Mammary epithelial cell (primary cell): ENCODE measurements at places on chromosomes 11 and 22.
A peak's percentile ranks its signal among the peaks of the same experiment; 100 is the strongest.

- no peak for DNase-seq
Measured at GRCh38 chr11:2801711-2802388, 83.7 kb downstream of the CDKN1C start.

- DNase-seq = peak; percentile 41
Measured at GRCh38 chr11:121194731-121195596, 93.9 kb downstream of the TECTA start.

DNA sequence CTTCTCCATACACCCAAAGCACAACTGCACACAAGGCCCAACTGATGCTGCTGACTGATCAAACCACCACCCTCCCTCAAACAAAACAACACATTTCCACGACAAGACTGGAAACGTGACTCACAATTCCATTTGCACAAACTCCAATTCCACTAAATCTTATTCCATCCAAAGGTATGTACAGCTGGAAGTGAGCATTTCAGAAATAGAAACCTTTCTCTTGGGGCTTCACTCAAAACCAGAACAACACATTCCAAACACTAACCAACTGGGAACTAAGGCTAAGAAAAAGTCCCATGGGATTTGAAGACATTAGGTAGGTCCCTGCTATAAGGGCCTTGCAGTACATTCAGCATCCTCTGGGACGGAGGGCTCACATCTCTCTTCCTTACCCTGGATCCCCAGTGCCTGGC lies 19.6 kb downstream of the MORC2 start:
- peak; percentile 6 for DNase-seq

DNA sequence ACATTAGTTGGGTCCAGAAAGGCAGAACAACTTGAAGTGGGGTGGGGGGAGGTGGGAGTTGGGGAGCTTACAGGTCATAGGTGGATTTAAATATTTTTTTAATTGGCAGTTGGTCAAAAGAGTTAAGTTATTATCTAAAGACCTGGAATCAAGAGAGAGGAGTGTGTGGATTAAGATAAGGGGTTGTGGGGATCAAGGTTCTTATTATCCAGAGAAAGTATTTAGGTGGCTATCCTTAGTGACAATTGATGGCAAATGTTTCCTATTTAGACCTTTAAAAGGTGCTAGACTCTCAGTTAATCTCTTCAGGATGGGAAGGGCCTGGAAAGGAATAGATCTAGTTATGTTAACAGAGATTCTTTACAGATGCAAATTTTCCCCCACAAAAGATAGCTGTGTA lies 120.7 kb upstream of the OR9Q1 start:
- DNase-seq = no peak

- no peak for DNase-seq
Measured at GRCh38 chr11:37972691-37973090, 1374.7 kb upstream of the RAG2 start.

- DNase-seq = no peak
Measured at GRCh38 chr11:117081908-117082307, 16.3 kb downstream of the SIK3 start.

- DNase-seq = peak; percentile 82
Measured at GRCh38 chr11:85725510-85726258, 39.7 kb upstream of the CCDC89 start.

- DNase-seq = no peak
Measured at GRCh38 chr11:132028380-132029240, 658.2 kb downstream of the NTM start.

- DNase-seq = no peak
Measured at GRCh38 chr11:45482331-45482730, 183.1 kb downstream of the CHST1 start.

DNA sequence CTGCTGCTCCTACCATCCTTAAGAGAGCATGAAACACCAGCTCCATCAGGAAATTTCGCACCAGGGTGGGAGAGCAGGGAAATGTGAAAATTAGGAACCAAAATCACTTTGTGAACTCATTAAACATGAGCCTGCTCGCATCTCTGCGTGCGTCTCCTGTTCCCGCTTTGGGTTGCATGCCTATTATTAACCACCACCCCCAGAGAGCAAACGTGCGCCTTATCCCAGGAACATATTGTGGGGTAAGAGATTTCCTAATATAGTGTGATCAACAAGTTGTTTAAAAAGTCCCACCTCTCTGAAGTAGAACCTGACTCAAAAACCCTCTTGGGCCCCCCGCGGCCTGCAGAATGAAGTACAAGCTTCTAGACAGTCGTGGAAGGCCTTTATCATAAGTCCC lies 115.0 kb downstream of the TENM4 start:
- DNase-seq = no peak

- peak; percentile 9 for DNase-seq
Measured at GRCh38 chr11:78313898-78314297, 103.7 kb downstream of the GAB2 start.

DNA sequence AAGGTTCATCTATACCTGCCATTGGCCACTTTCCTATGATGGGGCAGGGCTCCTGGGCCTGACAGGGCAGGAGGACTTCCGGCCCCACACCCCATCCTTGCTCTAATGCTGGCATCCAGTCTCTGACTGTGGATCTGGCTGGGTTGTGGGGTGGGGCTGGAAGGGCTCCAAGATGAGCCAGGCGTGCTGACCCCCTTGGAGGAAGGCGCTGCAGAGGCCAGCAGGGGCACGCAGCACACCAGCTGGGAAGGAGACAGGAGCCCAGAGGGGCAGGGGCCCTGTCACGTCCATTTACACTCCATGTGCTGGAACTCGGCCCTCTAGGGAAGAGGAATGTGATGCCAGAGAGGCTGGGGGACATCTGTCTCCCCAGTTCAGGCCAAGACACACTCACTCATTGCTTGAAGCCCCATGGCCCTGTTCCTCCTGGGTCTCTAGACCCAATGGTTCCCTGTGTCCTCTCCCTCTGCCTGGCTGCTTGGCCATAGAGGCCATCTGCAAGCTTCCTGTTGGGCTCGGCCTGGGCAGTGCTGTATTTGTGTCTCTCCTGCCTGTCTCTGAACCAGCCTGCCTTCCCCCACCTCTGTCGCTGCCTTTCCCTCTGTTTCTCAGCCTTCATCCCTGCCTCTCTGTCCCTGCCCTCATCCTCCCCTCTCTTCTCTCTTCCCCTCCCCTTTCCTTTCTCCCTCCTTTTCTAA lies 67.5 kb upstream of the NECTIN1 start:
- no peak for DNase-seq

GRCh38 chr22:49066619-49067018 lies 761.1 kb downstream of the BRD1 start:
- DNase-seq = no peak

DNA sequence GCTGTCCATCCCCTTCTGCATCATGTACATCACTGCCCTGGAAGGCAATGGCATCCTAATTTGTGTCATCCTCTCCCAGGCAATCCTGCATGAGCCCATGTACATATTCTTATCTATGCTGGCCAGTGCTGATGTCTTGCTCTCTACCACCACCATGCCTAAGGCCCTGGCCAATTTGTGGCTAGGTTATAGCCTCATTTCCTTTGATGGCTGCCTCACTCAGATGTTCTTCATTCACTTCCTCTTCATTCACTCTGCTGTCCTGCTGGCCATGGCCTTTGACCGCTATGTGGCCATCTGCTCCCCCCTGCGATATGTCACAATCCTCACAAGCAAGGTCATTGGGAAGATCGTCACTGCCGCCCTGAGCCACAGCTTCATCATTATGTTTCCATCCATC lies 337 bp downstream of the OR52B6 start:
- DNase-seq = no peak

DNA sequence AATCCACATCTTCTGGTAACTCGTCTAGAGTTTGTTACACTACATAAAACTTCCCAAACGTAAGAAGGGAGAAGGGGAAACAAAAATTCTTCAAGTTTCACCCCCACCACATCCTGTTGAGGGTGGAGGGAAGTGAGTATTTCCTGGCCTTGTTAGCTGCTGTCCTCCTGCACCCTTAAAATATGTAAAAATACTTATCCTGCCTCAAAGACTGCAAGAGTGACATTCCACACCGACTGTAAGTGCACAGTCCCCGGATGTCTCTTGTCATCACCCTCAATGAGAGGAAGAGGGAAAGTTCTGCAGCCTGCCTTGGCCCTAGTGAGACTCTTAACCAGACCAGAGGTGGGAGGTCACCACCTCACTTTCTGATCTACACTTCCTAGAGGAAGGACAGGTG lies 3.3 kb downstream of the TMEM121B start:
- DNase-seq = no peak

DNA sequence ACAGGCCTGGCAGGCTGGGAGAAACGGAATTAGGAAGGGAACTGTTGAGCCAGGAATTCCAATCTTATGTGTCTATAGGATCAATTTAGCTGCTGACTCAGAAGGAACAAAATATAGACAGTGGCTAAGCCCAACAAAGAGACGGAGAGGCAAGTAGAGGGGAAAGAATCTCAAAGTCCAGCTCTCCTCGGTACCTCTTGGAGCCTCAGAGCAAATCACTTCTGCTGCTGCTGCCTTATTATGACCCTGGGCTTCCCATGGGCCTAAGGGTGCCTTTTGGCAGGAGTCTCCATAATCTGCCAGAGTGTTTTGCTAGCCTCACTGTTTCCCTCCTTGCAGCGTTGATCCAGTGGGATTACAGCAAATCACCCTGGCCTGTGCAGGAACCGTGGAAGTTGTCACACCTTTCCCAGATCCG lies 31.7 kb downstream of the PAX6 start:
- peak; percentile 11 for DNase-seq

DNA sequence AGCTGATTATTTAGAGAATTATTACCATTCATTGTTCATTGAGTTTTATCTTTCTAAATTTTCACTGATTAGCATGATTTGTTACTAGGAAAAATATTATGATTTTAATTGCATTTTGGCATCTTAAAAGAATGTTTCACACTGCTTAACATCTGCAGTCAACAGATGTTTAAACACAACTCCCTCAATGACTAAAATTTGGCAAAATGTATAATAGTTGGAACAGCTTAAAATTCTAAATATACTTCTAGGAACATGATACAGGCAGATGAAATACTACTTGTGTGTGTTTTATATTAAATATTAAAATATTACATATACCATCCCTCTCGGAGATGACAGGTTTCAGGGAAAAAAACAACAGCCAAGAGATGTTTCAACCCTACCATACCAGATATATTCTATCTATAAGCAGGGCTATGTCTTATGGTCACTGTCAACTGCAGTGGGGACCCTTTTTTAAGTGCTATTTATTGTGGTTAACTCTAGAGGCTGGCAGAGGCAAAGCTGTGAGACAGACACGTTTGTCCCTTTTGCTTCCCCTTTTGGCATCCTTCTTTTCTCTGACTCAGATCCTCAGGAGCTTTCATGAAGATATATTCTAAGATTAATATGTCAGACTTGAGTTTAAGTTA lies 81.9 kb downstream of the BDNF start:
- no peak for DNase-seq

DNA sequence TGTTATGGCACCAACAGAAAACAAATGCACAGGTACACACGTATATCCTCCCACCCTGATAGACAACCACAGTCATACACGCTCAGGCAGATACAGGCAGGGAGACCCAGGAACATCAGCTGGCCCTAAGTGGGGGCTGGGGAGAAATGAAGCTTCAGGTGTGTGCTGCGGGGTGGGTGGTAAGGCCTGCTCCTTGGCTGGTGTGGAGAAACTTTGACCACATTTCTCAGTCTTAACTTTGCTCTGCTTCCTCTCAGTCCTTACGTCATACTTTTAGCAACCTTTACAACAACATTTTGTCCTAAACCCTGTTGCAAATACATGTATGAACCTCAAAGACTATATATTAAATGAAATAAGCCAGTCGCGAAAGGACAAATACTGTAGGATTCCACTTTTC lies 6.7 kb upstream of the ANAPC15 start:
- no peak for DNase-seq

DNA sequence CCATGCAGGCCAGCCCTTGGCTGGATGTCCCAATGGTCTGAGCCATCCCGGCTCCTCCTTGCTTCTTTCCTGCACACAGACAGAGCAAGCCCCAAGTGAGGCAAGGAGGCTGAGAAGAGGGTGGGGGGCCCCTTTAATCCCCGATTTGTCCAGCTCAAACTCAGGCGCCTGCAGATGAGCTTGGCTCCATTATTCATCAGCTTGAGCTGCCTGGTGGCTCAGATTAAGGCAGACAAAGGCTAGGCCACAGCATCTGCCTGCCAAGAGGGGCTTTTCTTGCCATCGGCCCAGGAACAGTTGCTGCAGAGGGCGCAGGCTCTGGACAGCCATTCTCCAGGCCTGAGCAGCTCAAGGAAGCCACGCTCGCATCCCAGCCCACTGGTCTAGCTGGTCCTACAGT lies 35.4 kb downstream of the LMO1 start:
- DNase-seq = no peak

- peak; percentile 25 for DNase-seq
Measured at GRCh38 chr11:106697058-106697457, 321.2 kb downstream of the GUCY1A2 start.

DNA sequence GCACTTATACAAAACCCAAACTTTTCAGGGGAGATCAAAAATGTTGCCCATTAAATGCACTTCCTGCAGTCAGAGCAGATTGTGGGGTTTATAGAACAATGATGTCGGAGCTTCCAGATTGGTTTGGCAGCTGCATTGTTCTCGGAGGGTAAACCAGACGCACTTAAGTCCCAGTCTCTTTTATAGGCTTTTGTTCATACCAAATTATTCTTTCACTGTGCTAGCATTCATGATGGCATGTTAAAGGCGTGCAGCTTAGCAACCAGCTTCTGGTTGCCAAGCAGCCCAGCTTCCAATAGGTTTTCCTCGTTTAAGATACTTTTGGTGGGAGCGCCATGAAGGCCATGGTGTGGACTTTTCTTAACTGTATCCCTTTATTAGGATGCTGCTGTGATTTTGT lies 40.9 kb downstream of the ZC3H12C start:
- no peak for DNase-seq

DNA sequence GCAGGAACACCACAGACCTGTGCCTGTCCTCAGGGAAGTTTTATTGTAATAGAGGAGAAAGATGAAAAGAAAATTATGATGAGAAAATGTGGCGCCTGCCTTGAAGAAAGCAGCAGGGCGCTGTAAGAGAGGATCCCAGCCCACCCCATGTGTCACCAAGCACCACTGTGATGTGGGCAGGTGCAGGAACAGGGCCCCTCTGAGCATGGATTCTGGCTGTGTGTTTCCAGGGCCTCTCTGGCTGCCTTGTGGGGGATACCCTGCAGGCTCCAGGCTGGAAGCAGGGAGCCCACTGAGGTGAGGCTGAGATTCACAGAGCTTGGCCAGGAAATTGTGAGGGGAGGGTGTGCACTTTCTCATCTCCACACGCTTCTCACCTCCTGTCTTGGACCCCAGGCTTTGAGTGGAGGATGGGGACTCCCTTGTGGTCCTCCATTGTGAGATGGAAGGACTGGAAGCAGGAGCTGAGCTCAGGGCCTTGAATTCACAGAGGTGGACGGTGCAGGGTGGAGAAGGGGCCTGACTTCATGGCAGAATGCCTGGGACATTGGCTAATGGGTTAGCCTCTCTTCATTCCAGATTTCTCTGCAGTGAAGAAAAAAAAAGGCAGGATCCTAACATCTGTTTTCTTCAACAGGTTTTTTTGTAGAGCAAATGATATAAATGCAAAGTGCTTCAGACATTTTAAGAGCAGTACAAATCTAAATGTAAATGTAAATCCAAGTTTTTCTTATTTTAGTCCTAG lies 246.6 kb upstream of the B3GAT1 start:
- no peak for DNase-seq

DNA sequence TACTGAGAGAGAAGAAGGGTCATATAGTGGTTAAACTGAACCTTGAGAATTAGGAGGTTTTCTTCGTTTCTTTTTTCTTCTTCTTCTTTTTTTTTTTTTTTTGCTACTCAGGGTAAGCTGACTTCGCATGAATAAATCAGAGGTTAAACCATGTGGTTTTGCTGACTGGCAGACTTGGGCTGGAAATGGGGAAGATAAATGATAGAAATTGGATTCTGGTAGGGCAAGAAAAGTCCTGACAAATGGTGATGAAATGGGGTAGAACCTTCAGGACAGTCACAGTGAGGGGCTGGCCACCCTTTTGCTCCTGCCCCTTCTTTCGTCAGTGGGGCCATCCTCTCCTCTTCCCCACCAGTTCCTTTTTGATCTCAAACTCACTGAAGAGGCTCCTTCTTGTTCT lies 1.6 kb upstream of the SWAP70 start:
- DNase-seq = no peak
